ENCODE measurements at places on chromosomes 5 and 9.

DNA sequence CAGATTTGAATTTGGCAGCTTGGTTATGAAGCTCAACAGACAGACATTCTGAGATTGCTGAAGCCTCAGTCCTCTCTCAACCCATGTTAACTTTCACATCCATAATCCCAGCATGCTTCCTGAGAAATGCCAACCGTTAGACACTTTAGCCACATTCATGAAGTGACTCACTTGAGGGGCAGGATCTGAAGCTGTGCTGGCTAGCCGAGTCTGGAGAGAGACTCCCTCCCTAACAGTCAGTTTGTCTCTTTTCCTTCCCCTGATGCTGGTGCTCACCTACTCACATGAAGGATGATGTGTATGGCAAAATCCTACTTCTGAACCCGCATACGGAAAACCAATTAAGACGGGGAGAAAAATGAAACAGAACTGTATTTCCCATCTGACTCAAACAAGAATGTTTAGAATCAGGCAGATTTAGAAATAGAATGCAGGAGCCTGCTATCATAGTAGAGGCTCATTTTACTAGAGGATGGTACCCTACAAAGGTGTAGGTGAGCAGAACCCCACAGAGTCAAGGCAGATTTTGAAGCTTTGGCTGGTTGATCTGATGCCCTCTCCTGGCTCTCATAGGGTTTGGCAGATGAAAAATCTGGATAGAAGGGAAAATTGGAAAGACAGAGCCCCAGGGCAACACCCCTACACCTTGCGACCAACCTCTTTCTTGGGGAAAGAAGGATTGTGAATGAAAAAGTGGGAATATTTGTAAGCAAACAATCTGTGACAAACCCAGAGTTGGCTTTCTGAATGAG lies 150.9 kb upstream of the LHFPL2 start:
- DNase-seq: no peak

DNA sequence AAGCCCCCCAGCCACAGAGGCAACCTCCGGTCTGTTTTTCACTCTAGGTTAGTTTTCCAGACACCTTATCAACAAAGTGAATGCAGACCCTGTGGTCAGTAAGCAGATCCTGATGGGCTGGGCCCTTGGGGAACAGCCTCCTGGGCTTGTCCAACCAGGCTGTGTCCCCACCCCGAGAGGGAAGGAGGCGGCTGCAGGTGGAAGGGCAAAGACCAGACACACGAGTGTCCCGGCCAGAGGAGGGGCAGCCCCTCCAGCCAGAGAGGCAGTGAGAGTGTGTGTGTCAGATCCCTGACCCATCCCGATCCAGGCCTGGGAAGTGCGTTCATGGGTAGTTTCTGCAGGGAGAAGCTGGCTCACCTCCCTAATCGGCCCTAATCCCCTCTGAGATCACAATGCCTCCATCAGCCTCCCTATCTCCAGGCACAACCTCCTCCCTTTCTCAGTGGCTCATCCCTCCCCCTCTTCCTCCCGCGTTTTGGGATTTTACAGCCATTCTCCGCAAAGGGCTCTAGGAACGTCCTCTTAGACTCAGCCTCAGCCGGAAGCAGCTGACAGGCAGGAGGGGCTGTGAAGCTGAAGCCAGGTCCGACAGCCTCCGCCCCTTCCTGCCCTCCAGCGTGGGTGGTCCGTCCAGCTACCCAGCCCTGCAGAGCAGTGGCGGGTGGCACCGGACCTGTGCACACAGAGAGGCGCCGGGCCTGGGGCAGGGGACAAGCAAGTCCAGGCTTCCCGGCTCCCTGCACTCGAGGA lies 9.7 kb downstream of the SLC12A7 start:
- DNase-seq: no peak

DNA sequence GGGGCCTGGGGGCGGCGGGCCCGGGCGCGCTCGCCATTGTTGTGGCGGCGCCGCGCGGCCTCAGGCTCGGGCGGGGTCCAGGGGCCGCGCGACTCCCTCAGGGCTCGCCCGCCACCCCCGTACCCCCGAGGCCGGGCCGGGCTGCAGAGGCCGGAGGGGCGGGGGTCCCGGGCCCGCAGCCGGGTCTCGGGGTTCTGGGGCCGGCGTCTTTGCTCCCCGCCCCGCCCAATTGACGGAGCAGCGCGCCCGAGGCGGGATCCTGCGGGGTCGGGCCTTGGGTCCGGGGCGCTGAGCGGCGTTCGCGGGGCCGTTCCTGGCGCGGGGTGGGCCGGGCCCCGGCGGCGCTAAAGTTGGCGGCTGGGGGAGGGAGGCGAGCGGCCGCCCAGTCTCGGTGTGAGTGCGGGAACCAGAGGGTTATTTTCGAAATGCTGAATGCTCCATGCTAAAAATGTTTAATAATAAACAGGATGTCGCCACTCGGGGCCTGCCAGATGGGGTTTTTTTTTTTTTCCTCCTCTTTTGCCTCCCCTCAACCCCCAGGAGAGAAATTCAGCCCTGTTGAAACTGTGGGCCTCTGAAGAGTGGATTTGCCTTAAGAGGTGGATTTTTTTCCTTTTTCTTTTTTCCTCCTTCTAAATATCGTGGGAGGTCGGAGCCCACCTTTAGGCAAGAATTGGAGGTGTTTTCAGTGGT lies 724 bp downstream of the PRRC2B start:
- no peak for DNase-seq

- no peak for DNase-seq
Measured at GRCh38 chr5:36301858-36302603, at the start of gene RANBP3L. RANBP3L (minus strand) TSS chr5:36301902; CDS start chr5:36301416, 486 bp downstream.

GRCh38 chr5:54304040-54304439 lies 6.3 kb downstream of the ARL15 start:
- no peak for DNase-seq

DNA sequence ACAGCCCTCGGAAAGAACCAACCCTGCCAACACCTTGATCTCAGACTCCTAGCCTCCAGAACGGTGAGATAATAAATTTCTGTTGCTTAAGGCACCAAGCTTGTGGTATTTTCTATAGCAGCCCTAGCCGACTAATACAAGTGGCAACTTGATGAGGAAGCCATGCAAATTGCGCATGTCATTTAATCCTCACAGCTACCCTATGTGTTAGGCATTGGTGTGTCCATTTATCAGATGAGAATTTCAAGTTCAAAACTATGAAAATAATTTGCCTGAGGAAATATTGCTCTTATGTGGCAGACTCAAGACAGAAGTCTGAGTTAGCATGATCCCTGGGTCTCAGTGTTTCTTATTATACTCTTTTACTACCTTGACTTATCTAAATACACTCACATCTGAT lies 264.0 kb downstream of the PDE4D start:
- no peak for DNase-seq

GRCh38 chr9:130860458-130861316 lies 25.6 kb downstream of the ABL1 start:
- DNase-seq: no peak
